ENCODE measurements at places on chromosomes 11 and 22.

- no peak for DNase-seq
These were observed 49.7 kb upstream of the BIRC3 start for GRCh38 chr11:102267609-102268008.

DNA sequence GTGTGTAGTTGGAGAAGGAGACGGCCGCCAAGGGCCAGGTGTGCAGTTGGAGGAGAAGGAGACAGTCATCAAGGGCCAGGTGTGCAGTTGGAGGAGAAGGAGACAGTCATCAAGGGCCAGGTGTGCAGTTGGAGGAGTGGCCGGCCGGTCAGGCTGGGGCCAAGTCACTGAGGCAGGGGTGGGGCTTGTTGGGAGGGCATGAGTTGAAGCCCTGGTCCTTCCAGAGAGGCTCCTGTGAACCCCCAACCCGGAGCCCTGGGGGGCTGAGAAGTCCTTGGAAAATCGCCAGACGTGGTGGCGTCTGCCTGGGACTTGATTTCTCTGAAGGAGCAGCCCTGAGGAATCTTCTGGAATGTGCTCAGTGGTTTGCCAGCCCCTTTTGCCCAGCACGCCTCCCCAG is 1320.5 kb downstream of the BRD1 start:
- no peak for DNase-seq

- no peak for DNase-seq
These were observed 11.3 kb upstream of the TRIM29 start for GRCh38 chr11:120149246-120149645.

DNA sequence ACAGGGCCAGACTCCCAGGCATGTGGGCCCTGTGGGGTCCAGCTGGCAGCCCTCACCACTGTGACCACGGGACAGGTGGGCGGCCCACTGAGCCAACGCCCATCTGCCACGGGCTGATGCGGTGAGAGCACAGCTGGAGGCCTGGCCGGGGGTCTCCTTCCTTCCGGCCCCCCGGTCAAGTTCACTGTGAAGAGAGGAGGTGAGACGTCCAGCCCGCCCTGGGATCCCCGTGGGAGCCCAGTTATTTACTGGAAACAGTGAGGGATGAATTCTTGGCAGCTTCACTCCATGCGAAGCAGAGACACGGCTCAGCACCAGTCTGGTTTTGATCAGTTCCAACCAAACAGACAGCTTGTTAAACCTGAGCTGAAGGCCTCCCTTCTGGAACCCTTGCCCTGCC is 38.7 kb downstream of the WNT11 start:
- DNase-seq: no peak

- no peak for DNase-seq
These were observed 475 bp downstream of the PITPNB start for GRCh38 chr22:27918341-27919221.

DNA sequence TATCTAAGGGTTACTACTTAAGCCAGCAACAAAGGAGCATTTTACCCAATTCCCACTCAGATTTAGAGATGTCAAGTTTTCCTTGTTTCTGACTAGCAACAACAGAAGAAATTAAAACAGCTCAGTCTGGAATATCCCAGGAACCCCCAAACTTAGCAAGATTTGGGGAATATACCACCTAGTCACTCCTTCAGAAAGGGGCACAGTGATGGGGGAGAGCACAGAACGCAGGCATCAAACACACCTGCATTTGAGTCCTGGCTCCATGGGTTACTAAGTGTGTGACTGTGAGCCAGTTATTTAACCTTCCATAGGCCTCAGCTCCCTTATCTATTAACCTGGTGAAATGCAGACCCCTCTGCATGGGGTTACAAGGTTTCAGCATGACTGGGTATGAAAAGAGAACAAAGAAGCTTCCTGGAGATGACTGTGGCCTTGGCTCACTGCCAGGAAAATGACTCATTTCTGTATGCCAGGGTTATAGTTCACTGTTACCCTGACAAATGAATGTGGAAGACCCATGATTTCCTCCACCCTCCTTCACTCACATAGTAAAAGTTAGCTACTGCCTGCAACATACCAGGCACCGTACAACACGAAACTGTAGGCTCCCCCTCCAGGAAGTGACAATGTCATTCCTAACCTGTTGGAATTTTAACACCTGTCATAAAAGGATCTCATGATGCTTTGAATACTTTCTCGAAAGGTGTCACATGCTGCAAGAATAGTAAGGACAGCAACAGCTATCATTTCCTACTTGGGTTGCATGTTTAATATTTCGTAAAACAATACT is 79.6 kb downstream of the ME3 start:
- DNase-seq: peak; percentile 32

DNA sequence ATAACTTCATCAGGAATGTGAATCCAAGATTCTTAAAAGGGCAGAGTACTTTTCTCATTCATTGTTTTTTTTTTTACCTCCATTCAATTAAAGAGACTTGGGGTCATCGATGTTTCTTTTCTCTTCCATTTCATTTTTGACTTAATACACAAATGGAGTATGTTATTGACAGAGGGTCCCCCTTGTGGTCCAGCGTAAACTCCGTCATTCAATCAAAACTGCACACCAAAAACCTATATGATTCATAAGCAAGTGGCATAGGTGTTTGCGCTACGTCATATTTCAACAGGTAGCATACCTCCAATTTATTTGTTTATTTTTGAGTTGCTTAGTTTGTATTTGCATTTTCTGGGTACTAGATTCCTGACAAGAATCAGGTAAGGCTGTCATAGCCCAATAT is 12.7 kb upstream of the FOLH1 start:
- peak; percentile 36 for DNase-seq

DNA sequence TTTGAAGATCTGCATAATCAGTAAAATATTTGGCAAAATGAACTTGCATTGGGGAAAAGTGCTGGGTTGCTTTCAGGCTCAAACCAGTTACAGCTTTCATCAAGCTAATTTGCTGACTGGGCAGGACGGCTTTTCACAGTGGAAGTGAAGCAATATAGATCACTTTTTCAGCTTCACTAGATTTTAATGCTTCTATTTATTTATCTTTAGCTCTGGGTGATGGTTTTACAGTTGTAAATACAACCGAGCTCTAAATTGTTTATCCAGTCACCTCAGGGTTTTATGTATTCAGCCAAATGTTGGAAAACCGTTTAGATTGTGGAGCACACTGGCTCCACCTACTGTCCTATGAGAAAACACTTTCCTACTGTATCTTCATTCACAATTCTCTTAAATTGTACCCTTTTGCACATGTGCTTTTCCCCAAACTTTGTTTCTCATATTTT is 58.2 kb downstream of the ACER3 start:
- peak; percentile 84 for DNase-seq

DNA sequence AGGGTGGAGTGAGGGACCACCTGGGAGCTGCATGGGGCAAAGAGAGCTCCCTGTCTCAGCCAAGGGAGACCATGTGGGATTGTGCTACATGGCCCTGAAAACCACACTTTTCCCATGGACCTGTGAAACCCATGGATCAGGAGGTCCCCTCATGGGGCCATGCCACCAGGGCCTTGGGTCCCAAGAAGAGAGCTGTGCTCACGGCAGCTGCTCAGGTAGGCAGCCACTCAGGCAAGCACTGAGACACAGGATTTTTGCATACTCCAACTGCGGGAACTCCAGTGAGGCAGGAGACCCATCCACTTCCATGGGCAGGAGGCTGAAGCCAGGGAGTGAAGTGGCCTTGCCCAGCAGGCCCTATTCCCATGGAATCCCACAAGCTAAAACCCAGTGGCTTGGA is 190.0 kb downstream of the KCNA4 start:
- DNase-seq: no peak

GRCh38 chr11:80204021-80204420 is 763.2 kb upstream of the TENM4 start:
- no peak for DNase-seq

- no peak for DNase-seq
These were observed 43.6 kb downstream of the CACNG2 start for GRCh38 chr22:36659762-36660509.

GRCh38 chr11:73201888-73202780 is 15.9 kb upstream of the P2RY2 start:
- DNase-seq: no peak

- DNase-seq: peak; percentile 75
These were observed 10.2 kb upstream of the LRRC32 start for GRCh38 chr11:76680518-76681425.

- DNase-seq: no peak
These were observed 18.1 kb upstream of the RFPL2 start for GRCh38 chr22:32222991-32223390.

- DNase-seq: peak; percentile 50
These were observed 35.8 kb upstream of the FCHSD2 start for GRCh38 chr11:73177778-73178539.

- no peak for DNase-seq
These were observed 22.3 kb downstream of the RANGAP1 start for GRCh38 chr22:41263704-41264103.

DNA sequence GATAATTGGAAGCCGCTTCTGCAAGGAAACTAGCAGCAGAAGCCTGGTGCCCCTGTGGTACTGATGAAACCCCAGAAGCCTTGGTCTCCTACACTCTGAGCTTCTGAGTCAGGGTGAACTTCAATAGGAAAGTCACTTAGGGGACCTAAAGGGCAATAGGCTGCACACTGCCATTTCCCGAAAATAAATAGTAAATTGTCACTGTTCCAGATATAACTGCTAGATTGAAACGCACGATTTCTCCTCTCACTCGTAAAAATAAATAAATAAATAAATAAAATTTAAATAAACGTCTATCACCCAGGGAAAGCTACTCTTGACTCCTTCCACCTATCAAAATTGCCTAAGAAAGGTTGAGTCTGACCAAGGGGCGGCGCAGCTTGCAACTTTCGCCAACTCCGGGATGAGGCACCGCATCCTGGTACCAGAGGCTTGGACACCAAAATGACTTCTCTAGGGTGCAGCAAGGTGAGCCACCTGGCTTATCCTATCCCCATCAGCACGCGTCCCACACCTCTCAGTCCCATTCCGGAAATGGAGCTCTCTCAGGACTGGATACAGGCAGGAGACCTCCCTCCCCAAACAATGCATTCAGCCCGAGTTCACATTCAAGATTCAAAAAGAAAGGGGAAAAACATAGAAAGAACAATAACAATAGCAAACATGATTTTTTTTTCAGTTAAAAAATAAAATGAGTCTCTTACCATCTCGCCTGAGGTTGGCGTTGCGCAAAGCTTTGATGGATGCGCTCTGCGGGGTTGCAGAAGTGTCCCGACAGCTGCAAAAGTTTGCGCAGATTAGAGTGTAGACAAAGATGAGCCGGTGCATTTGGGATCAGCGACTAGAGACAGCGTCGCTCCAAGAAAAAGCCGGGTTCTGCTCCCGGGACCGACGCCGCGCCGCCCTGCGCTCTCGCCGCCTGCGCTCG is 583 bp downstream of the PDGFD start:
- DNase-seq: peak; percentile 28

DNA sequence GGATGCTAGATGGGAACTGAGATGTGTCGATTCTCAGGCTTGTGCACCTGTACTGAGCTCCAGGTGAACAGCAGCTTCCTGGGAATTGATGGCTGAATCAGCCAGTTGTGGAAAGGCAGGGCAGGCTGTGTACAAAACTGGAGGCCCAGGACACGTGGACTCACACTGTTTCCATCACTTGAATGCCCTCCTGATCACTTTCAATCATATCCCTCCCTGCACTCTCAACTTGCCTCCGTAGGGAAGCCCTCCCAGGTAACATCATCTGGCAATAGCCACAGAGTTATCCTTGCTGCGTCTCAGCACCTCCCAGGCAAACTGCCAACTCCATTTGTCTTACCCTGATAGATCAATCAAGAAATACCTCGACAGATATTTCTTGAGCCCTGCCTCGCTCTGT is 10.1 kb downstream of the FAM83F start:
- no peak for DNase-seq

DNA sequence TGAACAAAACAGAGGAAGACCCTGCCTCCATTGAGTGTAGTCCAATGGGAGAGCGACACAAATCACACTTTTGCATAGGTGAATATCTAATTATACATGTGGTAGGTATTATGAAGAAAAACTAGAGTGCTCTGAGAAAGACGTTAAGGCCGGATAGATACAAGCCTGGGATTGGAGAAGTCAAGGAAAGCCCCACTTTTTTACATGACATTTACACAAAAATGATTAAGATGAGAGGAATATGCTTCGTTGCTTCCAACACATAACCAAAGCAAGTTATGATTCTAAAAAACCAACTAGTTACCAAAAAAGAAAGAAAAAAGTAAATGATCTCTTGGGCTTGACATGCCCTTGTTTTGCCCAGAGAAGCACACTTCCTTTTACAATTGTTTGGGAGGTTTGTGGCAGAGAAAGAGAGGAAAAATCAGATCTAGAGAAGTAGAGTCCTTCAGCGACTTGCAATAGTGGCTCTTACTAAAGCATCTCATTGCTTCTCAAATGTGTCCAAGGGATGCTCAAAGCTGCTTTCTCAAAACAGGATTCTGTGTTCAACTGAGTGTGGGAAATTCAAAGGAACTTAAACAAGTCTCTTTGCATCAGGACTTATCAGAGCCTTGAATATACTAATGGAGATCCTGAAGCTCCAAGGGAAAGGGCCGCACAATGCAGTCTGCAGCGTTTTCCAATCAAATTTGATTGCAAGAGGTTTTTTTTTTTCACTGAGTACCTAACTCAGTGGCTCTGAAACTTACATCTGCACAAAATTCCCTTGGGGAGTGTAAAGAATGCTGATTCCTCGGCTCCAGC is 38.8 kb downstream of the FLI1 start:
- DNase-seq: no peak

DNA sequence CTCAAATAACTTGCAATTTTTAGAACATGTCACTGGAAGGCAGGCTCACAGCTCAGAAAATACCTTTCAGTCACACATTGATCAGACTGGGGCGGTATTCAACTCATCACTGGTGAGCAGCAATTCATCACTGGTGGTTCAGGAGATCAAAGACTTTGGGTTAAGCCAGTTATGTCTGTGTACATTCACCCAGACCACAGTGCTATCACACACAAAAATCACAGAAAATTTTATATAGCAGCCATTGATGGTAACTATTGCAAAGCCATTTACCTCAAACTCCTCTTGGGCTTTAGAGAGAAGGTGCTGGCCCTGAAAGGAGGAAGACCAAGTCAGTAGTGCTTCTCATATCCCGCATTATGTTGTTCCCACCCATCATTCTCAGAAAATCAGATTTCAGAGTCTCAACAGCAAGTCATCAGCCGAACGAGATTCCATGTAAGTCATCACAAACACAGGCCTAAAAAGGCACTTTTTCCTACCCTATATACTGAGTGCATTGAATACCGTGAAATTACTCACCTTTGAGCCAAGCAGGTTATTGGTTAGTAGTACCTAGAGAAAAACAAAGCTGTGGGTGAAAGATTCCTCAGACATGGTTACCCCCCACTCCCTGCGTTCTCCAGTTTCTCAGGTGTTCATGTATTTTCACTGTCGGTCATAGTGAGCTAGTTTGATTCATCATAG is 14.0 kb upstream of the WDR74 start:
- no peak for DNase-seq
